ENCODE measurements at places on chromosomes 12 and 14. TPM values are rescaled to one million over a fixed set of nuclear protein-coding genes. Genes with fewer than 3 reads are reported as not detected.
A peak's percentile ranks its signal among the peaks of the same experiment; 100 is the strongest.

Gene MAP3K9
- 1.4 TPM for polyA plus RNA-seq

Gene RNU4-1
- not detected for polyA plus RNA-seq

DNA sequence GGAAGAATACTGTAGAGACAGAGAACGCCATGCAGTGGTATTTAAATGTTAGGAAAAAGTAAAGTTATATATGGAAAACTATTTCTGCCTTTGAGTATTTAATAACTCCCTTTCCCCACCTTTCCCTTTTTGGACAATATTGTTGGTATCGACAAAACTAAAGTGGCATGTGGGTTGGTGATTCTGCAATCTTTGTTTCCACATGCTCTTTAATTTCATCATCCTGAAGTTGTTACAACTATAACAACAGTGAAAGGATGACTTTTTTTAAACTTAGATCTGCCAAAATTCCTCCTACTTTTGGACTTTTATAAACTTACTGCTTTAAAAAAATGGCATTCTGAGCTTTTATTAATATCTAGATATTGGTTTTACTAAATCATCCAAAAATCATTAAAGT, 25.3 kb downstream of the TTC8 start:
- no peaks in the 10 kb centered on the region for H3K27me3 ChIP-seq
- H3K27ac ChIP-seq, result no peak overlapping the region
- no peak for DNase-seq

GRCh38 chr12:4293966-4294505, 20.5 kb downstream of the CCND2 start:
- H3K4me3 ChIP-seq, result peak overlapping the region; percentile 63
- peak overlapping the region; percentile 70 for H3K27ac ChIP-seq
- H3K27me3 ChIP-seq, result no peaks in the 10 kb centered on the region
- DNase-seq, result no peak
- H3K4me1 ChIP-seq, result peaks cover 48% of the 10 kb centered on the region

- H3K27ac ChIP-seq, result no peak overlapping the region
- H3K4me1 ChIP-seq, result no peaks in the 10 kb centered on the region
- no peaks in the 10 kb centered on the region for H3K27me3 ChIP-seq
These were observed 56.5 kb downstream of the WASHC4 start for GRCh38 chr12:105164068-105164467.

- H3K27ac ChIP-seq, result no peak overlapping the region
- DNase-seq, result no peak
- no peaks in the 10 kb centered on the region for H3K4me1 ChIP-seq
- peaks cover 6% of the 10 kb centered on the region for H3K27me3 ChIP-seq
- H3K4me3 ChIP-seq, result no peak overlapping the region
These were observed 77.2 kb upstream of the DCD start for GRCh38 chr12:54725233-54725843.

DNA sequence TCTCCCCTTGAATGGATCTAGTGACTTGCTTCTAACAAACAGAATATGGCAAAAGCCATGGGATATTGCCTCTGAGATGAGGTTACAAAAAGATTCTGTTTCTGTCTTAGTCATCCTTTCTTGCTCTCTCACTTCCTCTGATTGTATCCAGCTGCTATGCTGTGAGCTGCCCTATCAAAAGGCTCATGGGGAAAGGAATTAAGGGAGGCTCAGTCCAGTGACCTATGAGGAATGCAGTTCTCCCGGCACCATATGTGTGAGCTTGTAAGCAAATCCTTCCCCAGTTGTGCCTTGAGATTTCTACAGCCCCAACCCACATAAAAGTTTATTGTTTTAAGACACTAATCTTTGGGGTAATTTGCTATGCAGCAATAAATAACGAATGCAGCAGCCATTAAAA, 183.1 kb downstream of the KLHL28 start:
- no peaks in the 10 kb centered on the region for H3K36me3 ChIP-seq
- no peak overlapping the region for H3K4me3 ChIP-seq
- no peak overlapping the region for H3K27ac ChIP-seq
- H3K27me3 ChIP-seq, result no peaks in the 10 kb centered on the region
- H3K4me1 ChIP-seq, result no peaks in the 10 kb centered on the region

DNA sequence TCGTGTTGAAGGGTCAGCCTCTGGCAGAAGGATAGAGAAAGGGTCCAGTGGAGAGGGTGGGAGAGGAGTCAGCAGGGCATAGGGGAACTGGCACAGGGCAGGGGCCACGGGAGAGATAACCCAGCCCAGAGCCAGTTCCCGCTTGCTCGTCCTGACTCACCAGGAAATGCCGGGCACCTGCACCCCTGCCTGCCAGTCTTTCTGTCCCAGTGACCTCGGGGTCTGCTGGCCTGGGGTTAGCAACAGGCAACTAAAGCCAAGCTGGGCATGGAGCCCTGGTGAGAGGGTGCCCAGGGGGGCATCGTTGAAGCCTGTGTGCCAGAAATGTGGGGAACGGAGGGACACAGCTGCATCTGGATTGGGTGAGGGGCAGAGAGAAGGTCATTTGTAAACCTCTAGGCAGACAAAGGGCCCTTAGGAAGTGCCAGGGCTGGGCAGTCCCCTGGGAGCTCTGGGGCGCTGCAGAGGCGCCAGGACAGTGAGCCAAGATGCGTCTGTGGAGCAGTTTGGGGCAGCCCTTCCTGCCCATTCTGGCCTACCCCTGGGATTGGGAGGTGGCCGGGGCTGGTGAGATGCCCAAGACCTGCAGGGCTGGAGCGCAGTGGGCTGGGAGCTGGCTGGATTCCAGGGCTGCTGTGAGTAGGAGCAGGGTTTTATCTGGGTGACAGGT, 5.5 kb downstream of the TNFAIP2 start:
- no peak overlapping the region for H3K27ac ChIP-seq
- peaks cover 1% of the 10 kb centered on the region for H3K4me1 ChIP-seq
- no peaks in the 10 kb centered on the region for H3K27me3 ChIP-seq
- DNase-seq, result no peak
- no peaks in the 10 kb centered on the region for H3K36me3 ChIP-seq
- H3K4me3 ChIP-seq, result no peak overlapping the region

GRCh38 chr12:32997471-32997870, 100.9 kb upstream of the PKP2 start:
- H3K27ac ChIP-seq, result no peak overlapping the region
- DNase-seq, result no peak
- H3K36me3 ChIP-seq, result no peaks in the 10 kb centered on the region
- H3K4me1 ChIP-seq, result no peaks in the 10 kb centered on the region
- no peaks in the 10 kb centered on the region for H3K27me3 ChIP-seq
- H3K4me3 ChIP-seq, result no peak overlapping the region

- H3K4me3 ChIP-seq, result no peak overlapping the region
These were observed 2.8 kb upstream of the KRAS start for GRCh38 chr12:25253371-25254068.

- peaks cover 82% of the 10 kb centered on the region for H3K36me3 ChIP-seq
- H3K27ac ChIP-seq, result no peak overlapping the region
- H3K4me3 ChIP-seq, result no peak overlapping the region
- no peaks in the 10 kb centered on the region for H3K27me3 ChIP-seq
These were observed 97.5 kb downstream of the CRACR2A start for GRCh38 chr12:3655328-3655900.

GRCh38 chr12:53287741-53288216, 7.6 kb upstream of the PFDN5 start:
- no peaks in the 10 kb centered on the region for H3K27me3 ChIP-seq
- no peaks in the 10 kb centered on the region for H3K4me1 ChIP-seq
- no peak overlapping the region for H3K27ac ChIP-seq
- H3K36me3 ChIP-seq, result no peaks in the 10 kb centered on the region
- peak; percentile 76 for DNase-seq
